Ovary (tissue), 10 donors: ENCODE measurements at places on chromosomes 3 and 15.

DNA sequence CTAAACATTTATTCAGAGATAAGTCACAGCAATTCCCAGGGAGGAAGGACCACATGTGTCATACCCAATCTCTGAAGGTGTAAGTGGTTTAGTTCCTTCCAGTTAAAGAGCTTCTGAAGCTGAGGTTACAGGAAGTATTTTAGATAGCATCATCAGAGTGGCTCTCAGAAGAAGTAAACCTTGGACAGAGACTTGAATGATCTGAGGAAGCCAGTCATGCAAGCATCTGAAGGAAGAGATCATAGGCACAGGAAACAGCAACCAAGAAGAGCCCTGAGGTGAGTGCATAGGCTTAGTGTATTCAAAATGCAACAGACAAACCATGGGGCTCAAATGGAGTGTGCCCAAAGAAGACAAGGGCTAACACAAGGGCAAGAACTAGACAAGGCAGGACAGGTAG is 210.3 kb downstream of the ULK4 start:
- no peak for DNase-seq

DNA sequence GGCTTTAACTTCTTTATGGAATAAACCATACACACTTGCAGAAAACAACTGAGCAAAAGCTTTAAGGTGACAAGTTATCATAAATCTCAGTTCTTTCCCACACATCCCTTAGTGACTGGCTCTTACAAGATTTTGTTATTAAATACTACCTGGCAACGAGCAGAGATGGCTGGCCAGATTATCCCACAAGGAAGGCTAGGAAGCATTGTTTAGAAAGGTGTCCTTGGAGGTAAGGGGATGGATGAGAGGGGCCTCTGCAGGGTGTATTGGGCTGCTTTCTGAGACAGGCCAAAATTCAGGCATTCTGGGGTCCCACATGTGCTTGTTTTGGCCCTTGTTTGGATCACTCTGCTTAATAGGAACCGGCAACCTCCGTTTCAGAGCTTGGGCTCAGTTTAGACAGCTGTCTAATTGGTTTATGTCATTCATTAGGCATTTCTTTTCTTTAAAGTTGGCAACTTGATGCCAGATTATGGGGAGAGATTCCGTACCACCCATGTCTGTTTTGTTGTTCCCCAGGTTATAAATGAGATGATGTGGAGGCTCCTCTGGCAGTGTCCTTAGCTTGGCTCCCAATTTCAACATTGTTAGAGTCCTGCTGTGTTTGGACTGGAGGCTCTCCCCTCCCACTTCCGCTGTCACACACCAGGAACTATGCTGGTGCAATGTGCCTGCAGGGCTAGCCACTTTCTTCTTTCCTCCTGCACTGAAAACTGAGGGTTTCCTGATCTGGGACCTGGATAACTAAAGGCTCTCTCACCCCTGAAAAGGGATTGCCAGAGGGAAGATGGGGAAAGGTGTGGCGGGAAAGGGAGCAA is 121.1 kb downstream of the TPRG1 start:
- no peak for DNase-seq

DNA sequence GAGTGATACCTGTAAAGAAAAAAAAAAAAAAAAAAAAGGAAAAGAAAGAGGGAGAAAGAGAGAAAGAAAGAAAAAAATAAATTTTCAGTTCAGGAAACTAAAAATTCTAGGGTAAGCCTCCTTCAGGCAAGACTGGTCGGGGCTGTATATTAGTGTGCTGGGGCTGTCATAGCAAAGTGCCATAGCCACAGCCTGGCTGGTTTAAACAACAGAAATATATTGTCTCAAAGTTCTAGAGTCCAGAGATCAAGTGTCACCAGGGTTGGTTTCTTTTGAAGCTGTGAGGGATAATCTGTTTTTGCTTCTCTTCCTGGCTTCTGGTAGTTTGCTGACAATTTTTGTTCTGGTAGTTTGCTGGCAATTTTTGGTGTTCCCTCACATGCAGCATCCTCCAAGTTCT is 48.4 kb upstream of the SLC25A26 start:
- DNase-seq: no peak

- DNase-seq: no peak
These were observed 110.4 kb upstream of the CTNNB1 start for GRCh38 chr3:41088882-41089281.

DNA sequence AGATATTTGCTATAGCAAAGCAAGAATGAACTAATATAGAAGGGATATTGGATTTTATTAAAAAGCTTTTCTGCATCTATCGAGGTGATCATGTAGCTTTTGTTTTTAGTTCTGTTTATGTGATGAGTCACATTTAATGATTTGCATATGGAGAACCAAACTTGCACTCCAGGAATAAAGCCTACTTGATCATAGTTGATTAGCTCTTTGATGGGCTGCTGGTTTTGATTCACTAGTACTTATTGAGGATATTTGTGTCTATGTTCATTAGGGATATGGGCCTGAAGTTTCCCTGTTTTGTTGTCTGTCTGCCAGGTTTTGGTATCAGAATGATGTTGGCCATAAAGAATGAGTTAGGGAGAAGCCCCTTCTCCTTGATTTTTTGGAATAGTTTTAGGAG is 310.7 kb downstream of the ARPP21 start:
- no peak for DNase-seq

- DNase-seq: no peak
These were observed 37.7 kb downstream of the PDIA5 start for GRCh38 chr3:123104550-123104949.
